CD8-positive, alpha-beta memory T cell (primary cell): ENCODE measurements at places on chromosomes 16 and 17. TPM values are rescaled to one million over a fixed set of nuclear protein-coding genes. Genes with fewer than 3 reads are reported as not detected.

GRCh38 chr17:51612692-51613091 is 352.3 kb downstream of the UTP18 start:
- no peaks in the 10 kb centered on the region for H3K4me1 ChIP-seq
- no peak for DNase-seq

The SLC6A4 gene
- not detected for total RNA-seq

The CD79B gene
- 18.1 TPM for total RNA-seq

DNA sequence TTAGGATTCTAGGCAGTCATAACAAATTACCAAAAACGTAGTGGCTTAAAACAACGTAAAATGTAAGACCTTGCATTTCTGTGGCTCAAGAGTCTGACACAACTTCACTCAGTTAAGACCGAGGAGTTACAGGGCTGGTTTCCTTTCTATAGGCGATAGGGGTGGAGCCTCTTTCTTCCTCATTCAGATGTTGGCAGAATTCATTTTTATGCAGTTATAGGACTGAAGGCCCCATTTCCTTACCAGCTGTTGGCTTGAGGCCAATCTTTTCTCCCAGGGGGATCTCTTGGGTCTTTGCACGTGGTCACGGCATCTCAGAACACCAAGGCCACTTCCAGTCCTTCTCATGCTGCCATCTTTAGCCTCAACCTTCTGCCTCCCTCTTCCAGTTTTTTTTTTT is 145.2 kb downstream of the KCNJ2 start:
- no peak overlapping the region for H3K4me3 ChIP-seq
- H3K27me3 ChIP-seq, result no peaks in the 10 kb centered on the region
- DNase-seq, result no peak
- no peak overlapping the region for H3K27ac ChIP-seq
- H3K36me3 ChIP-seq, result no peaks in the 10 kb centered on the region

DNA sequence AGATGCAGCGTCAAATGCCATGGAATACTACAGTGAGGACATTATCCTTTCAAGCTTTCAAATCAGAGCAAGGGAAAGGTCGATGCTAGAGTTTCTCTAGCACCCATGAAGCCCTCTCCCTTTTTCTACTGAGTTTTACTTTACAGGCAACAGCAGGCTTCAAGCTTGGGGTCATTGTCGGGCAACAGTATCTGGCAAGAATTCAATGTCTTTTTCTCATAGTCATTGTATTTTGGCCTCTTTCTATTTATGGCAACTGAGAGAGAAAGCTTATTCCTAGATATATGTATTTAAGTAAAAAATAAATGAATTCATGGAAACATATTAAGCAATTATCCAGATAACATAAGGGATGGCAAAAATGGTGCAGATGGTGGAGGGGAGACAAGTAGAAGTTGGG is 364 bp upstream of the CETP start:
- H3K27ac ChIP-seq, result no peak overlapping the region
- no peaks in the 10 kb centered on the region for H3K27me3 ChIP-seq
- peaks cover 21% of the 10 kb centered on the region for H3K4me1 ChIP-seq
- H3K4me3 ChIP-seq, result no peak overlapping the region

- H3K4me1 ChIP-seq, result no peaks in the 10 kb centered on the region
- H3K36me3 ChIP-seq, result no peaks in the 10 kb centered on the region
- no peaks in the 10 kb centered on the region for H3K27me3 ChIP-seq
- H3K4me3 ChIP-seq, result no peak overlapping the region
- DNase-seq, result no peak
- no peak overlapping the region for H3K27ac ChIP-seq
Measured at GRCh38 chr16:62701426-62701825, 665.2 kb upstream of the CDH8 start.

The TBX21 gene
- 37.8 TPM for total RNA-seq

- H3K27ac ChIP-seq, result no peak overlapping the region
- no peaks in the 10 kb centered on the region for H3K27me3 ChIP-seq
- H3K4me1 ChIP-seq, result peaks cover 85% of the 10 kb centered on the region
Measured at GRCh38 chr16:68074850-68075555, 10.2 kb upstream of the NFATC3 start.

- DNase-seq, result peak; percentile 55
- H3K27ac ChIP-seq, result no peak overlapping the region
- no peaks in the 10 kb centered on the region for H3K36me3 ChIP-seq
- peaks cover 14% of the 10 kb centered on the region for H3K4me1 ChIP-seq
Measured at GRCh38 chr17:65560628-65561451, 608 bp downstream of the AXIN2 start.

The GNGT2 gene
- 26.5 TPM for total RNA-seq

- no peaks in the 10 kb centered on the region for H3K4me1 ChIP-seq
- no peaks in the 10 kb centered on the region for H3K27me3 ChIP-seq
- DNase-seq, result no peak
- H3K27ac ChIP-seq, result no peak overlapping the region
Measured at GRCh38 chr17:47996201-47996600, 25.3 kb downstream of the CDK5RAP3 start.

- H3K4me3 ChIP-seq, result no peak overlapping the region
- no peak for DNase-seq
Measured at GRCh38 chr17:29870836-29871465, 59.1 kb downstream of the SSH2 start.

DNA sequence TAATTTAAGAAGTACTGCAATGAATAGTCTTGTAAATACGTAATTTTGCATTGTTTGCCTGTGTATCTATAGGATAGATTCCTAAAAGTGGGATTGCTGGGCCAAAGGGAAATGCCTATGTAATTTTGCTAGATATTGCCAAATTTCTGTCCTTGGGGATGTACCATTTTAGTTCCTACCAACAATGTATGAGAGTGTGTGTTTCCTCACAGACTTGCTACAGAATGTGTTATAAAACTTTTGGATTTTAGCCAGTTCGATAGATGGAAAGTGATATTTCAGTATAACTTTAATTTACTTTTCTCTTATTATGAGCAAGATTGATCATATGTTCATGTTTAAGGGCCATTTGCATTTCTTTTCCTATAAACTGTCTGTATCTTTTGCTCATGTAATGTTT is 8.3 kb downstream of the TANGO6 start:
- no peaks in the 10 kb centered on the region for H3K36me3 ChIP-seq
- no peak overlapping the region for H3K27ac ChIP-seq
- H3K4me3 ChIP-seq, result no peak overlapping the region
- no peak for DNase-seq

The CHST4 gene
- total RNA-seq, result not detected

DNA sequence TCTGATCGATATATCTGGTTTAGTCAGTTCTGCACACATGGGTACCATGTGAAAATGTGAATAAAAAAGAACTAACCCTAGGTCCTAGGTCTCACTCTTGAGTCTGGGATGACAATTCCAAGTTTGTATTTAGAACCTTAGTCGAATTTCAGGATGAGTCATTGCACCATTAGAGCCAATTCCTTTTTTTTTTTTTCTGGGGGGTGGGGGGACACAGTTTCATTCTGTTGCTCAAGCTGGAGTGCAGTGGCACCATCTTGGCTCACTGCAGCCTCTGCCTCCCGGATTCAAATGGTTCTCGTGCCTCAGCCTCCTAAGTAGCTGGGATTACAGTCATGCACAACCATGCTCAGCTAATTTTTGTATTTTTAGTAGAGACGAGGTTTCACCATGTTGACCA is 41.6 kb downstream of the SPAG9 start:
- no peaks in the 10 kb centered on the region for H3K4me1 ChIP-seq
- H3K4me3 ChIP-seq, result no peak overlapping the region
- H3K27ac ChIP-seq, result no peak overlapping the region
- H3K36me3 ChIP-seq, result peaks cover 14% of the 10 kb centered on the region
- no peaks in the 10 kb centered on the region for H3K27me3 ChIP-seq

- H3K36me3 ChIP-seq, result peaks cover 7% of the 10 kb centered on the region
- DNase-seq, result no peak
- H3K4me3 ChIP-seq, result no peak overlapping the region
- H3K27me3 ChIP-seq, result no peaks in the 10 kb centered on the region
- peaks cover 57% of the 10 kb centered on the region for H3K4me1 ChIP-seq
- no peak overlapping the region for H3K27ac ChIP-seq
Measured at GRCh38 chr16:89374393-89374960, 115.9 kb downstream of the ANKRD11 start.

- peak; percentile 43 for DNase-seq
- H3K36me3 ChIP-seq, result peaks cover 15% of the 10 kb centered on the region
- H3K27ac ChIP-seq, result peak overlapping the region; percentile 73
- no peaks in the 10 kb centered on the region for H3K27me3 ChIP-seq
Measured at GRCh38 chr17:78355045-78355641, 4.7 kb downstream of the SOCS3 start.

The CNTNAP4 gene
- not detected for total RNA-seq

DNA sequence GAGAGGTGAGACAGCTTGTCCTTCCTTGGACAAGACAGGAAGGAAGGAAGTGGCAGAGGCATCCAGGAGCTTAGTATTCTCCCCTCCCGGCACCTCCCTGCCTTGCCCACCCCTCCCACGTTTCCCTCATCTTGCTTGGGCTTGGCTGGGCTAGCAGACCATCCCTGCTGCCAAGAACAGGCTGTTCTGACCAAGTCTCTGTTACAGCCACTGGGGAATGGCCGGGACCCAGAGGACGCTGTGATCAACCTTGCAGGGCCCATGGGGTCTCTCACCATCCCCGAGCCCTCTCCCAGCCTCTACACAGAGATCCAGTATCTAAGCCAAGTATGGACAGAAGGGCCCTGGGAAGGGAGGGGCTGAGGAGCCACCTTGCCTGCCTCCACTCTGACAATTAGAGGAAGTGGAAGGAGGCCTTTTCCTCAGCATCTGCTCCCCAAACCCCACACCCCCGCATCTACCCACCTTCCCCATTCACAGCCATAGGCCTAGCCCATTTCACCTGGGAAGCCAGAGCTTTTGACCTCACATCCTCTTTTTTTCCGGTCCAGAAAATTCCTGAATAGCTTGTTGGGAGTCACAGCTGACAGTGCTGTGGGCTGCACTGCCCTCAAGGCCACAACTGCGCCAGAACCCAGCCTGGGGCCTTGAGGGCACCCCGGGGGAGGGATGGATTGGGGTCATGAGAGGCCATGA is 14.1 kb downstream of the CD300LG start:
- no peak for DNase-seq
- H3K36me3 ChIP-seq, result no peaks in the 10 kb centered on the region
- H3K27ac ChIP-seq, result no peak overlapping the region
- H3K4me3 ChIP-seq, result no peak overlapping the region
- no peaks in the 10 kb centered on the region for H3K4me1 ChIP-seq

DNA sequence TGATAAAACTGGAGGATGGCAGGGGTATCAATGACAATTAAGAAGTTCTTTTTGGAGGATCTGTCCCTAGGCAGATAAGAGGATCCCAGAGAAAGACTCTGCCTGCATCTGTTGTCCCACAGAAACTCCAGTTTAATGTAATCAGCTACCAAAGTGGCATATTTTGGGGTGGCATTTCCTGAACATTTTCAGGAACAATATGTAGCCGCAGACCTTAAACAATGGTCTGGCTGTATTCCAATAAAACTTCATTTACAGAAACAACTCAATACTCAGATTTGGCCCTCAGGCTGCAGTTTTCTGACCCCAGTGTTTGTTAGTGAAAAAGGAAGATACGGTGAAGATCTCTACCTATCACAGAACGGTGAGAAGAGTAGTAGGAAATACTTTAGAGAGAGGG is 46.1 kb downstream of the KCNJ16 start:
- no peaks in the 10 kb centered on the region for H3K4me1 ChIP-seq
- no peak for DNase-seq
- no peaks in the 10 kb centered on the region for H3K27me3 ChIP-seq
- no peak overlapping the region for H3K4me3 ChIP-seq

The MC1R gene
- 1.9 TPM for total RNA-seq

The MYADML2 gene
- total RNA-seq, result not detected

The HBQ1 gene
- not detected for total RNA-seq

DNA sequence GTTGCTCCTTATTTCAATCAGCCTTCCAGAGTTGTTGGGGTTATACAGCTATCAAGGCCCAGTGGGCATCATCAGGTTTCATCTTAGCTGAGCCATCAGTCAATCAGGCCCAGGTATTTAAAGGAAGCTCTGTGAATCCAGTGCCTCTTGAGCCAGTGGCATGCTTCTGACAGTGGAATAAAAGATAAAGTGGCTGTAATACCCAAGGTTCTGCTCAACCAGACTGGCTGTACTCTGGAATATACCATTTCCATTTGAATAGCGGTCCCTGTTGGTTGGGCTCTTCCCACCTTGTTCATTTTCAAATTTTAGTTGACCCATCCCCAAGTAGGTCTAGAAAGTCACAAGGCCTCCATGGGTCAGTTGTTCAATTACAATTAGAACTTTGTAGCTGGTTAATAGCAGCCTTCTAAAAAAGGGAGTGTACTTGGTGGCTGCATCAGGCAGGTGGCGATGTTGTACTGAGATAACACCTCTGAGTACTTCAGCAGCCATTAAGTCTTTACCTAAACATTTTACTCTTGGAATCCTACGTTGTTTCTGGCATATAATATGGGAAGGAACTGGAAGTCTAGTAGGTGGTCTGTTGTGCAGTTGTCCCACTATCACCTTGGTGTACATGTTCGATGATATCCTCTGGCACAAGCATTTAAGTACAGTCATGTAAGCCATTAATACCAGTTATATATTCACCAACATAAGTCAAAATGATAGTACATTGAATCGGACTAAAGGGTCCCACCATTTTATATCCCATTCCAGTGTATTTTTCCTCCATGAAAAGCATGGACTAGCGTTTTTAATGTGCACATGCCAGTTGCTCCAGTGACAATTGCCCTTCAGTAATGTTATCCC is 294.1 kb downstream of the BCAS3 start:
- no peaks in the 10 kb centered on the region for H3K4me1 ChIP-seq
- H3K4me3 ChIP-seq, result no peak overlapping the region

- no peak for DNase-seq
- no peak overlapping the region for H3K27ac ChIP-seq
- peaks cover 5% of the 10 kb centered on the region for H3K36me3 ChIP-seq
- no peaks in the 10 kb centered on the region for H3K27me3 ChIP-seq
Measured at GRCh38 chr16:89958068-89958467, 9.5 kb downstream of the DEF8 start.

The PPL gene
- not detected for total RNA-seq

The ALG1 gene
- 50.7 TPM for total RNA-seq
